ENCODE measurements at places on chromosomes 1 and 21.

- DNase-seq = peak; percentile 91
Observed at GRCh38 chr1:46036894-46037839, 95.3 kb downstream of the PIK3R3 start.

GRCh38 chr21:38944903-38945302 lies 139.2 kb downstream of the ETS2 start:
- no peak for DNase-seq

- no peak for DNase-seq
Observed at GRCh38 chr21:44074315-44074958, 32.8 kb upstream of the PWP2 start.

GRCh38 chr1:203284411-203285123 lies 20.8 kb upstream of the BTG2 start:
- DNase-seq = no peak

- DNase-seq = no peak
Observed at GRCh38 chr1:59520194-59520593, 223.3 kb downstream of the FGGY start.

DNA sequence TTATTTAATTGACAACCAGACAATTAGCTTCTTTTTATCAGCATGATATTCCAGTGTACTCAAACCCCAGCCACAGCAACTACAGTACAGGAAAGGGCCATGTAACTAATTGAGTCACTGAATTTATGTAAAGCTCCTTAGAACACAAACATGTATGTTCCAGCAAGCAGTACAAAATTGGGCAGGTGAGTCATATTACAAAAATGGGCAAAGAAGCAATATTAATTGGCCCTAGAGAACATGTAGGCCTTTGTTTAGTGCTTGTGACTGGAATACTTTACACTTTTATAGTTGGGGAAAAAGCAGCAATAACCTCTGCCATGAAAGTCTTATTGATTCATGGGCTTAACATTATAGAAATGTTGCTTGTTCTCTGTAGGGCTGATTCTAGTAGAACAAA lies 31.8 kb downstream of the CLEC20A start:
- no peak for DNase-seq

DNA sequence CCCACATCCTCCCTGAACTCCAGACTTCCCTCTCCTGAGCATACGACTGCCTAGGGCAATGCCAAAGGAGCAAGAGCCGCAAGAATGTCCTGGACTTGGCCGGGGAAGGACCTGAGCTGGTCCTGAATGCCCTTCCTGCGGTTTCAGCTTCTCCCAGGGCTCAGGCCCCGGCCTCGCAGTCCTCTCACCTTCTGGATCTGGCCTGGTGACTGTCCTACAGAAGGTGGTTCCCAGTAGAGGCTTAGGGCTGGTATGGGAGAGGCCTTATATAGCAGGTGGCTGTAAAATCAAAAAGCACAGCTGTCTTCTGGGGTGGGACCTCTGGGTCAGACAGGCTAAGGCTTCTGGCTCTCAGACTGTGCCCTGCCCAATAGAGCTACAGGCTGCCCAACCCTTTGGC lies at the start of gene LYPD8:
Gene LYPD8, minus strand, starts transcription at position 243 of the 400 bp plus-strand sequence. CDS start 4,678 bp downstream, outside the sequence.
- no peak for DNase-seq

DNA sequence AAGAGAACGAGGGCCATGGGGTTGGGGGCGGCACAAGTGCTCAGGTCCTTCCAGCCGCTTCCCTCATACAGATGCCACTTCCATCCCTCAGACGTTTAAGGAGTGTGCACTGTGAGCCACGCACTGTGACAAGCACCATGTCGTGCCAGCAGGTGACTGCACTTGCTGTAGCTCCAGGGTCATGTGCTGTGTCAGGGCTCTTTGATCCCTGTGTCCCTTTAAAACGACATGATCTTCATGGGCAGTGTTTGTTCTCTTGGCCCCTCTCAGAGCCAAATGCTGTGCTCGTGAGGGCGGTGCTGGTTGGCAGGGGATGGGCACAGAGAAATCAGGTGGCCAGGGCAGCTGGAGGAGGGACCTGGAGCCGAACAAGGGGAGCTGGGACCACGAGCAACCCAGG lies 19.9 kb downstream of the IL10RB start:
- no peak for DNase-seq

GRCh38 chr1:182446033-182446669 lies 3.8 kb upstream of the RGSL1 start:
- DNase-seq = peak; percentile 63

DNA sequence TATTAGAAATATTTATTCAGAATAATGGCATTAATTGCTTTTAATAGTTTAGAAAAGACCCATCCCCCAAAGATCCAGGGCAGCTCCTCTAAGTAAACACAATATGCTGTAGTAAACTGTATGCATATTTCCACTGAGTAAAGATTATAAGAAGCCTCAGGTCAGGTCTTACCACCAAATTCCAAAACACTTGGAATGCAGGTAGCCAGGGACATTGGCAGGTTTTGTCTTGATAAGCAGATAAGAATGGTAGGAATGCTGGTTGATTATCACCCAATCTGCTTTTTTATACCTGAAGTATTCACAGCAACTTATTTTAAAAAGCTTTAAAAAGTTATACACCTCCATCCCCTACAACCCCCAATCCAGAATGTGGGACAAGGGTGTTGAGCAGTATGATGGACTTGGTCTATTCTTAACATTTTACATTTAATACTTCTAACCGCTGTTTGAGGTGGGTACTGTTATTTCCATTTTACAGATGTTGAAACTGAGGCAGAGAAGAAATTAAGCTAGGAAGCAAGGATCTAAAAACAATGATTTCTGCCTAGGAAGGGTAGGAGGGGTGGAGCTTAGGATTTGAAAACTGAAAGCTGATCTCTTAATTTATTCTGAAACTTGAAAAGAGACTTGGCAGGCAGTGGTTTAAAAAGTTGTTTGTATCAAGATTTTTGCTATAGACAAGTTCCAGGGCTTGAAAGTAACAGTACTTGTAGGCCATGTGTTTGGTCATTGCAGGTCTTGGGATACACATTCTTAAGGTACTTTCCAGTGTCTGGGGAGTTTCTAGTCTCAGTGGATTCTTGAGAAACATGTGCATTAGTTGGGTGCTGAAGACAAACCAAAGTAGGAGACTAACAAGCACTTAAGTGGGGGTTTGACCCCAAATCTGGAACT lies 15.6 kb upstream of the THEM4 start:
- DNase-seq = no peak

- DNase-seq = no peak
Observed at GRCh38 chr1:113895098-113895497, 7.7 kb upstream of the BCL2L15 start.

DNA sequence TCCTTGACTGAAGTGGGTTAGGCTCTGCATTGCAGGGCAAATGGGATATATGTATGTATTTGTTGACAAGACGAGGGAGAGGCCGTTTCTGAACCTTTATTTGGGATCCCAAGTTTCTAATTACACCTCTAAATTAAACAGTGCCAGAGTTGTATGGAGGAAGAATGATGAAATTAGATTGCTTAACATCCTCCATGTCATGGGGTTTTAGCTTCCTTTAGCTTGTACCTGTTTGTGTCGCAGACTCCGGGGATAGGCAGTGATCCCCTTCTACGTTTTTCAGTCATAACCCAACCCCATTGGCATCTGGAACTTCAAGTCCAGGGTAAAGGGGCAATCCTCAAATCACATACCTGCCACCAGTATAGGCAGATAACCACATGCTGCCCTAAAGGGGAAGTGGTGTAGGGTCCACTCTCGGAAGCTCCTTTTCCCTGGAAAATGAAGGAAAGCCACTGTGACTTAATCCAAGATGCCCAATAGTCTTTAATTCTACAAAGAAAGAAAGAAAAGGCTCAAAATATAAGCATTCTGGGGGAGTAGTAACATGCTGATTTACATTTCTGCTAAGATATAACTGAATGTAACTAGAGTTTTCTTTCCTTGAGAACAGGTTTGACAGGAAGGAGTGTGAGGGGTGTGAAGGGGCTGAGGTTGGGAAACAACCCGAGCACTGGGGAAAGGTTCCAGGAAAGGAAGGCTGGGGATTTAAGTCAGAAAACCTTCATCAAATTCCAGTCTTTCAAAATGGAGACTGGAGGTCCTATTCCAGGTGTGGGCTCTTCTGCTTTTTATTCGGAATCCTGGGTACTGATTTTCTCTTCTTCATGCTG lies 77.6 kb downstream of the RGL1 start:
- DNase-seq = no peak

DNA sequence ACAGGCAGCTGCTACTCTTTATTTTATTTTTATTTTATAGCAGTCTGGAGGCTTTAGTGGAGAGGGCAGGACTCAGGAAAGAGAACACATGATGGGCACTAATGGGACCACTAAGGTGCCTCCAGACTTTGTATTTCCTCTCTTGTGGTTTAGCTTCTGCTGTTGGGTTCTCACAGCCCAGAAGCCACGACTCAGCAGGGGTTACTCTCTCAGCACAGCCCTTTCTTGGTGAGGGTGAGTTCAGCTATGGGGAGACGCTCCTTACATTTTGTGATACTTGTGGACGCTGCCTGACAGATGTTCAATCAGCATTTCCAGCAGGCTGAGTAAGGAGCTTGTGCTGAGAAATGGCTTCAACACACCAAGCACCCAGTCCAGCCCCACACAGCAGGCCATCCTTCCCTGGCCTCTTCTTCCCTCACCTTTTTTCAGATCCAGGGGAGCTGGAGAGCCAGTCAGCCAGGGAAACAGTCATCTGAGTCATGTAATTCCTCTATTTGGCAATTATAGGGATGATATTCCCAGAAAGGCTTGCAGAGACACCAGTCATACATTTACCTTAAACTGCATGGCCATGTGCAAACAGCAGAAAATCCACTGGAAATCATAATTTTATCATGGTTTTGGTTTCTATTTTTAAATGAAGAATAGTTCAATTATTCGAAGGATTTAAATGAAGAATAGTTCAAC lies 53.2 kb upstream of the RAB3GAP2 start:
- DNase-seq = no peak

DNA sequence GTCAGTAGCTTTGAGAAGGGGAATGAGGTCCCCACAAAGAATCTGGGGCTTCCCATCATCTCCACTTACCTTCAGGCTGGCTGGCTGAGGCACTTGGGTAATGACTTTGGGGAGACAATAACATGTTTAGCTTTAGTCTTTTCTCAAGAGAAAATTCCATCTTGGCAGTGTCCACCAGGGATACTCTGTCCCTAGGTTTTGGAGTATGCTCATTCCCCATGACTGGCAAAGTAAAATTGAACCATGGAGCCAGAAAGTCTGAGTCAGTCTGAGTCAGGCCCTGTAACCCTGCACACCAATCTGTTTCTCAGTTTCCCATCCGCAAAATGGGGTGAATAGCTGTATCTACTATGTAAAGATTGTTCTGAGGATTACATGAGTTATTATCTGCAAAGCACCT lies 28.2 kb downstream of the RUNX1 start:
- DNase-seq = no peak

DNA sequence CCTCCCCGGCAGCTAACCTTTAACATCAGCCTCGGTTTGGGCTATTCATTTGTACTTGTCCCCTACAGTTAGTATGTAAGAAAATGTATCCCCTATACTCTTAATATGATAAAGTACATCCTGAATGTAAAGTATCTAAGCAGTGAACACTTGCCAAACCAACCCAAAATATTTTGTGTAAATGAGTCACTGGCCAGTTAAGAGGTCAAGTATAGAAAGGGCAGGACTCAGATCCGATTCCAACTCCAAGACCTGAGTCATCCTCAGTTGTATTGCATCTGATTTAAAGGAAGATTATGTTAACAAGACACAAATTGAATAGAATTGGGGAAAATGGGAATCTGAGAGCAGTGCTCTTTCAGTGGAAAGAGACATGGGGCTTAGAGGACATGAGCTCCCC lies 84.4 kb downstream of the CD58 start:
- DNase-seq = no peak

GRCh38 chr1:180117764-180118116 lies 36.9 kb upstream of the QSOX1 start:
- DNase-seq = no peak

- DNase-seq = no peak
Observed at GRCh38 chr1:16026723-16027484, 5.1 kb downstream of the CLCNKA start.

- no peak for DNase-seq
Observed at GRCh38 chr1:9761855-9762254, 61.9 kb downstream of the CLSTN1 start.

- DNase-seq = no peak
Observed at GRCh38 chr1:66613187-66613586, 79.2 kb downstream of the SGIP1 start.

- DNase-seq = no peak
Observed at GRCh38 chr1:3174487-3175247, 105.7 kb downstream of the PRDM16 start.

GRCh38 chr1:25648681-25649440 lies 32.3 kb downstream of the MAN1C1 start:
- no peak for DNase-seq

DNA sequence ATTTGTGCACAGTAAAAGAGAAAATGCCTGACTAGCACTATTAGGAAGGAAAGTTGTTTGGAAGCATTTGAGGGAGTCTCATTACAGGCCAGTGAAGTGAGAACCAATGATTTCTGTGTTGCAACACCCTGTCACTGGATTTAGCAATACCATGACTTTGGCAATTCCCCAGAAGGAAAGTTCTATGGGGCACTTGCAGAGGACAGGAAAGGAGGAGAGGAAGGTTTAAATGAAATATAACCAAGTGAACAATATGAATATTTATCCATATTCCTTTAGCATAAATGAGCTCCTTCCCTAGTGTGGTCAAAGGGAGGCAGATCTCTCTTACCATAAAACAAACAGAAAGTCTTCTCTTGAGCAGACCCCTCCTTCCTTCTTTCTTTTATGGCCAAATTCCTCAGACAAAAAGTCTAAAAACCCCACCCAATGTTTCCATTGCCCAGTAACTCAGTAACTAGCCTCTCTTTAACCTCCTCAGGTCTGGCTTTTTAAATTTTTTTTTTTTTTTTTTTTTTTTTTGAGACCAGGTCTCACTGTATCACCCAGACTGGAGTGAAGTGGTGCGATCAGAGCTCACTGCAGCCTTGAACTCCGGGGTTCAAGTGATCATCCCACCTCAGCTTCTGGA lies 5.5 kb downstream of the TLR5 start:
- no peak for DNase-seq

DNA sequence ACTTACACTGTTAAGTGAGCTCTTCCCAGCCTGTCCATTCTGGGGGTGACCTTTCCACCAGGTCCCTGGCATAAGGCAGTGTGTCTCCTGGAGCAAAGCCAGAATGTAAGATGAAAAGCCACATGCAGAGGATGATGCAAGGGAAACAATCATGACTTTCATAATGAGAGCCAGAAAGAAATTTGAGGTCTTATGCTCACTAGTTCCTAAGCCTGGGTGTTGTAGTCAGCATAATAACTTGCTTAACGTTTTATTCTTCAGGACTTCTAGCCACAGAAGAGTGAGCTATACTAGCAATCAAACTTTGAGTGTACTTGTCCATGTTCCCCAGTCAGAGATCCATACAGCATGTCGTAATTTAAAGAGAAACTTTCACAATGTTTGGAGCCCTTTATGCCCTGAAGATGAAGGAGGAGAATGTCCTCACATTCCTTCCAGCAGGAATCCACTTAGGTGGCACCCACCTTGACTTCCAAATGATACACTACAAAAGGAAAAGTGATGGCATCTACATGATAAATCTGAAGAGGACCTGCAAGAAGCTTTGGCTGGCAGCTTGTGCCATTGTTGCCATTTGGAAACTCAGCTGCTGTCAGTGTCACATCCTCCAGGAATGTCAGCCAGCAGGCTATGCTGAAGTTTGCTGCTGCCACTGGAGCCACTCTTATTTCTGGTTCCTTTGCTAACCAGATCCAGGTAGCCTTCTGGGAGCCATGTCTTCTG lies 60.5 kb upstream of the FOXD3 start:
- DNase-seq = no peak

- DNase-seq = no peak
Observed at GRCh38 chr1:90919190-90919719, 102.6 kb downstream of the ZNF644 start.

- no peak for DNase-seq
Observed at GRCh38 chr1:116777831-116778830, 23.9 kb downstream of the CD2 start.
